ENCODE measurements at places on chromosomes 4 and X.
A peak's percentile ranks its signal among the peaks of the same experiment; 100 is the strongest.

GRCh38 chr4:143381189-143382118 lies 44.8 kb downstream of the GAB1 start:
- DNase-seq: peak; percentile 83

- DNase-seq: no peak
These were observed 58.4 kb upstream of the HS3ST1 start for GRCh38 chr4:11487139-11487538.

DNA sequence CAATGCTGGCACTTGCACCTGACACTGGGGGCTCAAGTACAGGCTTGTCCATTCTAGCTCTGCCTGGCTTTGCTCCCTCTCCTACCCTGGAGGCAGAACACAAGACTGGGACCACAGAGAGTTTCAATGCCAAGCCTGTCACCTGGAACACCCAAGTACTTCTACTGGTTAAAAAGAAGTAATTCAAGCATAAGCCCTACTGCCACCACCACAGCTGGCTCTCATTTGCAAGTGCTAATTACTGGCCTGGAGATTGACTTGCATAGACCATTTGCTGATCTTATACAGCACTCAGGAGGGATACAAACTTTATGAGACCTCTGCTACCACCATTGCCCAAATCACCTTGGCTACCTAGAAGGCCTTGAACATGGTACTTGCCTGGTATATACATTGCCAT lies 1550.9 kb downstream of the C4orf33 start:
- no peak for DNase-seq

DNA sequence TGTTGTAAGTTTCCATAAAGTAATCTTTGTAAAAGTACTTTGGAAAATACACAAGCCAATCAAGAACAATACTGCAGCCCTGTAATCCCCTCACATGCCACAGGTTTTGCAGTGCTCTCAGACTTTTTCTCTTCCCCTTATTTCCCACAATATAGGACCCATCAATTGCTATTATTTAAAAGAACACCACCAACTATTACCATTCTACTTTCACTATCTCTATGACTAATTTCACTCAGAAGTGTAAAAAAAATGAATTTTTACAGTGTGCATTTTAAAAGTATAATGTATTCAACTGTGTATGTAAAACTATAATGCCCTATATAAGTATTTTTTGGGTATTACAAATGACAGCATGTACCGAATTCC lies 1.7 kb downstream of the ATP8A1 start:
- no peak for DNase-seq

DNA sequence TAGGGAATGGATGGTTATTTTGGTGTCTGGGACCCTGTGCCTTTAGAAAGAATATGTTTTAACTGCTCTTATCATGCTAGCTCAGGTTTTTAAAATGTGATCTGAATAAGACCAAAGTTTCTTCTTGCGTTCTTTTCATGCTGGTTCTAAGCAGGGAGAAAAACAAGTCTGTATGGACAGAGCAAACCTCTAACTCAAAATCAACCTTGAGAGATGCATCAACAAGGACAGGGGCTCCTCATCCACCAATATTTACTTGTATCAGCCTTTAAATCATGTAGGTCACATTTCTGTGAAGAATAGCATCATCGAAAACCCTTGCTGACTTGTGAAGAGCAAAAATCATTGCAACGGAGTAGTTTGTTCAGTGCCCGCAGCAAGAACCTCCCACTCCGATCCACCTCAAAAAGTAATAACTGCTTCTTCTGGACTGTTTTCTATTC lies 1.2 kb downstream of the ATP10D start:
- no peak for DNase-seq

GRCh38 chr4:127880763-127881562 lies at the start of gene PLK4:
PLK4 (plus strand) TSS chr4:127880893; CDS start chr4:127881135, 242 bp downstream.
- peak; percentile 97 for DNase-seq

DNA sequence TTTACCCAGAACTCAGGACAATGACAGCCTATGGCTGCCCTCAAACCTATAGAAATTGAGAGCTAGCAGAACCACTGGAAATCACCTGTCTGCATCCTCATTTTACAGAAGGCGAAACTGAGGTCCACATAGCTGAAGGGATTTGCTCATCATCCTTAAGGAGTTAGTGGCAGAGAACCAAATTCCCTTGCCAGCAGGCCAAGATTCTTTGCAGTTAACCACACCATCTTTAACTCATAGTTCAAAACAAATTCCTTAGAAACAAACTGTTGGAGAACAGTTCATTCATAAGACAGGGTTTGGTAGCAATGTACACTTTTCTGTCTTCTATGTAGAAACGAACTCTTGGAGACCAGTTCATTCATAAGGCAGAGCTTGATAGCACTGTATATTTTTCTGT lies 37.9 kb upstream of the RAP2C start:
- DNase-seq: no peak

- DNase-seq: peak; percentile 58
These were observed 35.4 kb upstream of the SPON2 start for GRCh38 chr4:1207603-1208265.

Data from transverse colon (tissue), 4 donors.